ENCODE measurements at places on chromosomes 5 and 9.

GRCh38 chr9:91151718-91152095 lies 210.0 kb downstream of the AUH start:
- no peak for DNase-seq

DNA sequence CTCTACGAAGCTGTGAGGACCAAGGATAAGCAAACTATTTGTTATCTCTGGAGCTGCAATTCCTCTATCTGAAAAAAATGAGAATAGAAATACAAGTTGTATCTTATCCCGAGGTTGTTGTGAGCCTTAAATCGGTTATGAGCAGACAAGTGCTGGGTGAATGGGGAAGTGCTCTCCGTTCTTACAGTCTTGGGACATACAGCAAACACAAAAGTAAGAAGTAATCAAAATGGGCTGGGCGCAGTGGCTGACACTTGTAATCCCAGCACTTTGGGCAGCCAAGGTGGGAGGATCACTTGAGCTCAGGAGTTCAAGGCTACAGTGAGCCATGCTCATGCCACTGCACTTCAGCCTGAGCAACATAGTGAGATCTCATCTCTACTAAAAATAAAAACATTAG lies 31.7 kb downstream of the ITK start:
- no peak for DNase-seq

- DNase-seq = no peak
Measured at GRCh38 chr5:125489146-125489545, 742.7 kb upstream of the ZNF608 start.

GRCh38 chr9:38019731-38020130 lies 49.3 kb downstream of the SHB start:
- DNase-seq = no peak

- DNase-seq = no peak
Measured at GRCh38 chr9:4886698-4887097, 94.0 kb downstream of the RCL1 start.

GRCh38 chr5:50710838-50711237 lies 44.4 kb downstream of the PARP8 start:
- DNase-seq = no peak

- no peak for DNase-seq
Measured at GRCh38 chr5:14445576-14446290, 135.9 kb upstream of the OTULINL start.

DNA sequence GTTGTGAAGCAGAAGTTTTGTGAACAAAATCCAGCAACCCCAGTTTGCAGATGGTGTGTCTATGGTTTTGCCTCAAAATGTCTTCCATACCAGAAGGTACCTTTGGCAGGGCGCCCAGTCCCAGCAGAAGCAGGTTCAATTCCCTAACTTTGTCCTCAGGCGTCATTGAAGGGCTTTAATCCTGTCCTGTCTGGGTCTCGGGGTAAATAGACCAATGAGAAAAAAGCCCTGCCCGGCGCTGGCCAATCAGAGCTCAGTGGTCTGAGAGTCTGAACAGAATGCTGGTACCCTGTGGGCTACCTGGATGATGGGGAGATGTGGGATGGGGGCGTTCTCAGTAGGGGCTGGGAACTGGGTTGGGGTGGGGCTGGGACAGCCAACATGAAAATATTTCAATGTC lies 6.2 kb upstream of the ST6GALNAC4 start:
- DNase-seq = no peak

DNA sequence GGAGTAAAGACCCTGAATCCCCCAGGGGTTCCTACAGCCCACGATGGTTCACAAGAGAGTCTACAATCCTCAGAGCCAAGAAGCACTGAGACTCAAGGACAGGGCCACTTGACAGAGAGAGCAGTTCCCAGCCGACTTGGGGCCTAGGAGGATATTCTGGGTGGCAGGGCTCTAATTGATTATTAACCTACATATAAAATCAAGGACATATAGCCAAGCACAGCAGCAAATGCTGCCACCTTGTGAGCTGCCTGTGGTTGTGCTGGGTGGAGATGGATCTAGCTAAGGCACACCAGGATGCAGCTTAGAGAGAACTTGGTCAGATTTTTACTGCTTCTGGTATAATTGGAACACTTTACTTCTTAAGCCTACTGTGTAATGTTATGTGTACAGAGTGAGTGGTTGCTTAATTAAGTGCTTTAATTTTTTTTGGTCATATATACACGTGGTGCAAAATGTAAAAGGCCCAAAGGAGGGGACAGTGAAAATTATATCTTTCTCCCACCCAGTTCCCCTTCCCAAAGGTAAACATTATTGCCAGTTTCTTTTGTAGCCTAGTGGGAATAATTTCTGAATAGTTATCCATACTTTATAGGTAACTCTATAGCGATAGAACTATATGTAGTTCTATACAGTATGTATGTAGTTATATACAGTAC lies 78.8 kb downstream of the F2RL2 start:
- no peak for DNase-seq

GRCh38 chr5:65623482-65623881 lies 651 bp downstream of the TRIM23 start:
- DNase-seq = no peak

DNA sequence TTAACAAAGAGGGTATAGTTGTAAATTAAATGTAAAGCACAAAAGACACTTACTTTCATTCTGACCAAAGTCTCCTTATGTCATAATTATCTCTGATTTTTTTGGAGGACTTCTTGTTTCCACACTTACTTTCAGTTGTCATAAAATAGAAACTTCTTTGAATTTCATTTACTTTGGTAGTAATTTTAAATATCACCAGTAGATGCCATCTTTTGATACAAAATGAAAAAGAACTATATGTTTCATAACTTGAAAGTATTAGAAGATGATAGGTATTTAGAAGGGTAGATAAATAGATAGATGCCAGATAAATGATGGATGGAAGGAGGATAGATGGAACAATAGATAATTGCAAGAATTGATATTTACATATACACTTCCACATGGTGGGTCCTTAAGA lies 1865.3 kb upstream of the CDH9 start:
- no peak for DNase-seq

- no peak for DNase-seq
Measured at GRCh38 chr5:84057211-84057610, 327.5 kb downstream of the EDIL3 start.

GRCh38 chr5:77095189-77095588 lies 8.1 kb upstream of the ZBED3 start:
- no peak for DNase-seq

- DNase-seq = no peak
Measured at GRCh38 chr5:97383996-97384395, 200.9 kb upstream of the RIOK2 start.

DNA sequence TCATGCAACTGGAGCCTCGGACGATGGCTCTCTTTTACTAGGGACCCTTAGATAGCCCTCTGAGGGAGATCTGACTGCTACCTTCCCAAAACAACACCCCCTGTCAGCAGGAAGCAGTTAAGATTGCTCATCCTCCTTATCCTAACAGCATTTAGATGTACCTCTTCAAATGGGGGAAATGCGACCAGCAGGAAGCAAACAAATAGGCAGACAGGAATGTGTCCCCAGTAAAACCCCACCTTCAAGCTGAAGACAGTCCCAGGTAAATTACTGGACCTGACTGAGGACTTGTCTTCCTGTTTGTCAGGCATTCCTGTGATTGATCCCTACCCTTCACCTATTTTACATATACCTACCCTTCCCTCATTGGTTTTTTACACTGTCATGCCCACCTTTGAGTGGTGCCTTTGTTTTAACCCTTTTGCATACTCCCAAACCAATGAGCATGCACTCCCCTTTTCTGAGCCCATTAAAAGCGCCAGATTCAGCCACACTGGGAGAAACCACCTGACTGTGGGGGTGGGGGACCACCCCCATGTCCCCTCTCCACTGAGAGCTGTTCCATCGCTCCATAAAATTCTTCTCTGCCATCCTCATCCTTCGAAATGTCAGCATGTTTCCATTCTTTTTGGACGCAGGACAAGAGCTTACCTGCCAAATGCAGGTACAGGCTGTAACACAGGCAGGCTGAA lies 954.0 kb upstream of the CDH6 start:
- DNase-seq = no peak

DNA sequence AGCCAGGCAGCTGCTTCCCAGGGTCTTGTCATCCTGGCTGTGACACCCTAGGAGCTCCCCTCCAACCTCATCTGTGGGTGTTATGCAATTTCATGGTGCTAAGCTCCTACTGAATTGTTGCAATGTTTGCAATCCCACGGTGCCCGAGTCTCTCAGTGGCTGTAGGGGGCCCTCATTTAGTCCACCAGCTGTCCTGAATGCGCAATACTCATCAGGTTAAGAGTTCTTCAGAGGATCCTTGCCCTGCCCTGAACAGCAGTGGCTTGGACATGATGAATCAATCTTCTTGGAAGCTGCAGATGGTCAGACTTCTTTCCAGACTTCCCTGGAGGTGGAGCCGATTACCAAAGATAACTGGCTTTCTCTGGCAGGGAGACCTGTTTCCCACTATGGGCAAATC lies 584.1 kb downstream of the CCDC171 start:
- DNase-seq = no peak

GRCh38 chr5:44331471-44332050 lies 57.7 kb downstream of the FGF10 start:
- DNase-seq = no peak

- no peak for DNase-seq
Measured at GRCh38 chr9:32725066-32725860, 58.1 kb upstream of the TMEM215 start.

DNA sequence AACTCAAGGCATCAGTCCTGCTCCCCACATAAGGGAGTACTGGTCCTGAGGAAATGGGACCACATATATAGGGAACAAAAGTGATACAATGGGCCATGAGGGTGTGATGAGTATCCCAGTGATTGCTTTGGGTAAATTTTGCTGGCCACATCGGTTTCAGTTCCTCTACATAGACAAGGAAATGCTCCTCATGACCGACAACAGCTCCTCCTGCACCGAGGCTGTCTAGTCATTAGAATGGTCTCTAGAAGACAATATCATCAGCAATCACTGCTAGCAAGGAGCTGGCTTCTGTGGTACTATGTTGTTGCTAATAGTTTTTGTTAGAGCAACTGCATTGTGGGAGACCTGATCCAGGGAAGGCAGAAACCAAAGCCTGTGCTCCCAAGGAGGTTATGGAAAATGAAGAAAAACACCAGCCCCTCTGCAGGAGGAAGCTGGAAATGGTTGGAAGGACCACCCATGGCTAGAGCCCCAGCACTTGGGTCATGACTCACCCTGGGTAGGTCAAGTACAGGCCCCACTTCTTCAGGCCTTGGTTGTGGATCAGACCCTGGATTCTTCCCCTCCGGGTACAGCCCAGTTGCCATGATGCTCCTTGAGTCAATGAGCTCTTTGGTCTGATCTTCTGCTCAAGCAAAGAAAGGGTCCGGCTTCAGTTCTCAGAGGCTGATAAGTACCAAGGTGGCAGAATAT lies 3.4 kb upstream of the CTSL start:
- no peak for DNase-seq

DNA sequence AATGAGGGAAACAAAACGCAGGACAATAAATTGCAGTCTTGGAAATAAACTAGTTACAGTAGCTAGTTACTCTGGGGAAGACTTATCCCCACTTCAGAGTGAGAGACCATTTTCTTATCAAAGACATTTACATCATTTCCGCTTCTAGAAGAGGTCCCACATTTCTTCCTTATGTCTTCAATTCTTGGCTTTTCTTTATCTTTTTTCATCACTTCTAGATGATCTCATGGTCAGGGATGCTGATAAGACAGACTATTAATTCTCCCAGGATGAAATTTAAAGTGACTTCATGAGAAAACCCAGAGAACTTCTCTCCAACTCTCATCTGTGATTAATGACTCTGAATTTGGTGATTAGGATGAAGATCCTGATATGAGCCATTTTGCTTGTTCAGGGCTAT lies 229.1 kb downstream of the MTRR start:
- no peak for DNase-seq

DNA sequence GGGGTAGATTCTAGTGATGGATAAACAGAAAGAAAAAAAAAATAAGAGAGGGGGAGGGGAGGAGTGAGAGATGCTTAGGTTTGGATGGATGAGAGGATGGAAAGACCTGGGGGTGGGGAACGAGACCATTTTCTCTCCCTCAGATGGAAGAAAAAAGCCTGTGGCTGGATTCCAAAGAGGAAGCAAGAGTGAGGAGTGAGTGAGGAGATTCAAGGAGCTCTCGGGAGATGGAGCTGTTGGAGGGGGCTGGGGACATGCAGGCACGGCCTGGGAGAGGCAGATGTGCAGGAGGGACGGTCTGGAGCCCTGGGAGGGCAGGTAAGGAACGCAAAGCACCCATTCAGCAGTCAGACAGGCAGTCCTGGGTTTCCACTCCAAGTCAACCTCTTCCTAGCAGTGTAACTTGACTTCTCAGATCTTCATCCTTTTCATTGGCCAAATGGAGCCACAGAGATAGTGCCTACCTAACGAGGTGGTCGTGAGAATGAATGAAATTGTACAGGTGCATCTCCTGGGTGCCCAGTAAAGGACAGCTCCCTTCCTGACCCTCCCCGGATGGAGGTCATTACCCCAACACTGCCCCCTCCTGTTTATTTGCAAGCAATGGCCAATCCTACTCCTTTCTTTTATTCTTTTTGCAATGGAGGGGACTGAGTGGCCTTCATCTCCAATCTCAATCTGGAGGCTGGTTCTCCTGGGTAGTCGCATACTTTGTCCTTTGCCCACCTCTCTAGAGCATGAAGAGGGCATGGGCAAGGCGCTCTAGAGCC lies 52.2 kb downstream of the PCDH1 start:
- no peak for DNase-seq

- no peak for DNase-seq
Measured at GRCh38 chr9:93234600-93234999, 50.7 kb downstream of the WNK2 start.

DNA sequence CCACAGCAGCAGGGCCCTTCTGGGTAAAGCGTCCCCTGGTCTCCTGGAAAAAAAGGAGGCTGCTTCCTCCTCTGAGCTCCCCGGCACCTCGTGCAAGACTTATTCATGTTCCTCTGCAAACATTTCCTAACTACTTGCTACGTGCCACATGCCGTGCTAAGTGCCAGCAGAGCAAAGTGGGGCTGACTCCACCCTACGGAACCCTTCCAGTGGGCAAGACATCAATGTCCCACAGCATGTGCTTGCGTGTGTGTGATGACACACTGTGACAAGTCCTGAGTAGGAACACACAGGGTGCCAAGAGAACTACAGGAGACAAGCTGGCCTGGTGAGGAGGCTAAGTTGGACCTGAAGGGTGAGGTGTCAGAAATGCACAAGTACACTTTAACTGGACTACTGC lies 57.4 kb downstream of the SEMA4D start:
- DNase-seq = no peak
